Pons (tissue), 1 donor: ENCODE measurements at places on chromosomes 2 and 18.

DNA sequence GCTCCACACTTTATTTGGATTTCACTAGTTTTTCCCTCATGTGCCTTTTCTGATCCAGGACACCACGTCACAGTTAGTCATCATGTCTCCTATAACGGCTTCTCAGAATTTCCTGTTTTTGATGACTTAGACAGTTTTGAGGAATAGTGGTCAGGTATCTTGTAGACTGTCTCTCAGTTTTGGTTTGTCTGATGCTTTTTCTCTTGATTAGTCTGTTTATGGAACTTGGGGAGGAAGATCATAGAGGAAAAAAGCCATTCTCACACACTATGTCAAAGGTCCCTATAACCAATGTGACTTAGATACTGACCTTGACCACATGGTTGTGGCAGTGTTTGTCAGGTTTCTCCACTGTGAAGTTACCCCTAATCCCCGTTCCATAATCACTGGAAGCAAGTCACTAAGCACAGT, 89.0 kb downstream of the RAPH1 start:
- DNase-seq = no peak

GRCh38 chr2:9675415-9676351, 44.9 kb upstream of the YWHAQ start:
- peak; percentile 59 for DNase-seq

DNA sequence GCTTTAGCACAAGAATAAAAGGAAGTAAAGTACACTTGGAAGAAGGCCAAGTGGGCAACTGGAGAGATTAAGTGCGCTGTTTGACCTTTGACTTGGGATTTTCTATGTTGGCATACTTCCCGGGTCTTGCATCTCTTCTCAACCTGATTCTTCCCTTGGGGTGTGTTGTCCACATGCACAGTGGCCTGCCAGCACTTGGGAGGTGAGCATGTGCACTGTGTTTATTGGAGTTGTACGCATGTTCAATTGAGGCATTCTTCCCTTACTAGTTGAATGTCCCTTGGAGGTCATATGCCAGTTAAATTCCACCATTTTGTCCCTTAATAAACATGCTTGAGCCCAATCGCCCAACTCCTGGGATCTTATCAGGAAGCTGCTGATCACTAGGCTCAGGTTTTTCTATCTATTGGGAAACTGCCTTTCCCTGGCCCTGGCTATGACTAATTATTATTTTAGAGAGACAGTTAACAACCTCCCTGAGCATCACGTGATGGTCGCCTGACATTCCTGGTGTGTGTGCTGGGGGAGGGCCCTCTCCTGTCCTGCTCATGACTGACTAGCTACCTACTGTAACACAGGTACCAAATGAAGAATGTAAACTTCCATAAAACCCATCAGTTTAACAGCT, 62.5 kb upstream of the RAPGEF4 start:
- no peak for DNase-seq

DNA sequence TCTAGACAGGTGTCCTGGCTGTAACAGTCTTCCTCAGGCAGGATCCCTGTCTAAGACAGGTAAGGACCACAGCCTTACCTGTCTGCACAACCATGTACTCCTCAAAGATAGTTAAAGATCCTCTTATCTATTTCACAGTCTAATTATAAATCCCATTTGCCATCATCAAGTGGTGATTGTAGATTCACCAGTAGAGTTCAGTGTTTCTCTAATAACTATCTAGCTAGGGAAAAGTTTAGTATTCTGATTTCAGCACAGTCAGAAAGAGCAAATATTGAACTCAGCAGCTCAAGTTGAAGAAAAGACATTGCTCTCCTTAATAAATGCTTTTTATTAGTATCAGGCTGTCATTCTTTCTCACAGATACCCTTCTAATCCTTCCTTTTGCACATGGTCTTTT, 1305.5 kb upstream of the NXPH2 start:
- peak; percentile 21 for DNase-seq

DNA sequence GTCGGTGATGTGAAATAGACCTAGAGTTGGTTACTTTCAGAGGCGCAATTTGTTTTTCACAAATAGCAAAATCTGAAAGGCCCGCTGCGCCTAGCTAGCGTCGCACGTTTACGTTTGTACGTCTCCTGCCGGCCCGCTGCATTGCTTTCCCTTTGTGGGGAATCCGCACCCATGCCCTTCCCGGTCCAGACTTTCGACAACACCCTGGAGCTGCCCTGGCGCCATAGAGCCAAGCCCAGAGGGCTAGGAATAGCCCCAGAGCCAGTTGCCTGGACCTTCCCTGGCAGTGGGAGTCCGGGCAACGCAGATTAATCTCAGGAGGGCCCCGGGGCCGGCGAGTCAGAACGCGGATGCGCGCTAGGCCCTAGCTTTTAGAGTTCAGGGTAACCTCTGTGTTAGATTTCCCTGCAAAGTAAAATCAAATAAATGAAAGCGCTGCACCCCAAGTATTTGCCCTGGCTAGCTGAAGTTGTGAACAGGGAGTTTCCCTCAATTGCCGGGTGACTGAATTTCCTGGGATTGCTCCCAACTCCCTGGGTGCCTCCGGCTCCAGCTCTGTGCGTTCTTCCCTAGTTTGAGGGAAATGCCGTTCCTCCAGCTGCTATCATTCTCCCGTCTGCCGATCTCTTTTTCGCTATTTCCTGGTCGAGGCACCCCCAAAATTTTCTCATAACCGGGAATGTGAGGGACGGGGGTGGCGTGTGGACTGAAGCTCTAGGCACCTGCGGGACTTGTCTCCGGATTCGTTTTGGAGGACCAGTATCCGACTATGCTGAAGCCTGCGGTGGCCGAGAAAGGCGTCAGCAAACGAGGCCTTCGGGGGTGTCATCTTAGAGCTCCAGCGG, 1.2 kb upstream of the EN1 start:
- no peak for DNase-seq

GRCh38 chr2:88199912-88200682, 30.0 kb downstream of the THNSL2 start:
- peak; percentile 9 for DNase-seq

DNA sequence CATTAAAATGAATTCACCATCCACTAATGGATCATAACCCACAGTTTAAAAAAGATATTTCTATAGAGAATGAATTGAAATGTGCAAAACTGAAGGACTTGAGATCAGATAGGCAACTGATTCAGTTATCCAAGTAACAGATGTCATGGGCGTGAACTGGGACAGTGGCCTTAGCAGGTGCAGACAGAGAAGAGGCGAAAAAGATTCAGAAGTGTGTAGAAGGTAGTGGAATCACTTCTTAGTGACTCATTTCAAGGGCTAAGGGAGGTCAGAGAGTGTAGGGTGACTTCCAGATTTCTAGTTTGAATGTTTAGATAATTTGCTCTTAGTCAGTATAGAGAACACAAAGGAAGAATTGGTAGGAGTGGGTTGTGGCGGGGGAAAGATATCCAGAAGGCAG, 79.7 kb downstream of the EHBP1 start:
- DNase-seq = no peak

DNA sequence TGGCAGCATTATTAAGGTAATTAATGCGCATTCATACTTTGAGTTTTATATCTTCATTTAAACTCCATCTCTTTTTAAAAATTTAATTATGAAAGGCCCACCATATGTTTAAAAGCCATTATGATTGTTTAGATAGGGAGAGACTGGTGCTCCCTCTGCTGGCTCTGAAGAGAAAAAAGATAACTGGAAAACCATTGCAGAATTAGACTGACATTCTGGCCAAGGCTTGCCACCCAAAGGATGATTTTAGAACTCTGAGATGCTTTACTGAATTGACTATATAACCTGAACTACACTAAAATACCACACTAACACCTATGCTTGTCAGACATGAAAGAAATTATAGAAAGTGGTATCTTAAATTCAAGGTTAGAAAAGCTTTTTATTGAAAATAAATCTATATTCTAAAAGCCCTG, 127.6 kb upstream of the SPOPL start:
- peak; percentile 45 for DNase-seq

DNA sequence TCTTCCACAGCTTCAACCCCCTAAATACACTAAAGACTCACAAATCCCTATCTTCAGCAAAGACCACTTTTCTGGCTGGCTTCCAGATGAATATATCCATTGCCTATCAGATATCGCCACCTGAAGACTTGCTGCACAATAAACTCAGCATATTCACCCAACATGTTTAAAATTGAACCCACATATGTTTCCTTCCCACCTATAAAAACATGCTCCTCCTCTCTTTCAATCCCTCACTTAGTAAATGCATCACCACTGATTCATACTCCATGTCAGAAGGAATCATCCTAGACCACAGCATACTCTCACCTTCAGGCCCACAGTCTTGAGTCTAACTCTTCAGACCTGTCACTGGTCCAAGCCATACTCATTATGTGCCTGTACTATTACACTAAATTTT, 5.3 kb downstream of the SPC25 start:
- no peak for DNase-seq

GRCh38 chr2:71680925-71681324, 227.6 kb downstream of the DYSF start:
- DNase-seq = no peak

DNA sequence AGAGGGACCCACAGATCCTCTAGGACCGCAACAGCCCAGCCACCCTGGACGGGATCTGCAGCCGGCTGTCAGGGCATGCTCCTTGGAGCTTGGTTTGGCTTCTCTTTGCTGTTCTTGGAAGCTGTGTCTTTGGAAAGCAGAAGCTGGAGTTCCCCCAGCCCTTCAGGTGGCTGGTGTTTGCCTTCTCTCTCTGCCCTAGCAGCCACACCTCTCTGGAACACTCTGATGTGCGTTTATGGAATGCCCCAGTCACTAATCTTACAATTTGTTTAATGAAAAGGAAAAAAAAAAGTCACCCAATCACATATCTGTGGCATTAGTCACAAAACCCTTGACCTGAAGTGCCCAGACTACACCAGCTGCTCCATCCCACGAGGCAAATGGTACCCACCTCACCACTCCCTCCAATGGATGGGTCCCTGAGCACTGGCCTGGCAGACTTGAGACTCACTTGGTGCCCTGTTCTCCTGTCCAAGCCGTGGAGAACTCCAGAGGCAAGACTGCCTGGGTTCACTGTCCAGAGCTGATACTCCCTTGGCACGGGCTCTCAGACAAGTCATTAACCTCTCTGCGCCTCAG, 70.2 kb upstream of the DAPL1 start:
- no peak for DNase-seq

- no peak for DNase-seq
Measured at GRCh38 chr2:110834134-110834827, 101.9 kb downstream of the ACOXL start.

DNA sequence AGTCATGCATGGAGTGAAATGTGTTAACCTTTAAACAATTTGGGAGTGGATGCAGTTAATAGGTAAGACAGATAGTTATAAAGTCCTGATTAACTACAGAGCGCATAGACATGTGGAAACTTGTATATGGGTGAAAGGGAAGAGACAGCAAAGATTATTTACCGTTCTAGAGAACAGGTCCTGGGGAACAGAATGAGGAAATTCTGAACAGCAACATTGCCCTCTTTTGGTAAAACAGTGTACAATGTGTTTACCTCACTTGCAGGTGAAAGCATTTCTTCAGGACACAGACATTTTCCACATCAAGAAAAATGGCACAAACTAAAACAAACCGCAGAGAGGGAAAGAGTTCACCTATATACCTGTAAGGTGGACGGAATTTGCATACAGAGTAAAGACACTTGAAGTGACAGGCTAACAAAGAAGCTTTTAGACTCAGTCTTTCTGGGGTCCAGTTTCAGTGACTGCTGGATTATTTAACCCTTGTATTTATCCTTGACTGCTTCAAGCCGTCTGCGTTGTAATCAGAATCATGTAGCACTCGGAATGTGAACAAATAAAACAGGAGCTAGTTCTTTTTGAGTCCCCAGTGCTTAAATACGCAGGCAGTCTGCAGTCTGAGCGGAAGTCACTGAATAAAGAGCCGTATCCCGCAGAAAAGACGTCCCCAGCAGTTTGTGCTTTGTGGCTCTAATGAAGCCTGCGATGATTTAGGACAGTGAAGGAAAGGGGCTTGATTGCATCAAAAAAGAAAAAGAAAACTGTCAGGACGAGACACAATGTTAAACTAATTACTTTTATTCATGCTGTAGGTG, 364.8 kb upstream of the GALNT5 start:
- peak; percentile 60 for DNase-seq

DNA sequence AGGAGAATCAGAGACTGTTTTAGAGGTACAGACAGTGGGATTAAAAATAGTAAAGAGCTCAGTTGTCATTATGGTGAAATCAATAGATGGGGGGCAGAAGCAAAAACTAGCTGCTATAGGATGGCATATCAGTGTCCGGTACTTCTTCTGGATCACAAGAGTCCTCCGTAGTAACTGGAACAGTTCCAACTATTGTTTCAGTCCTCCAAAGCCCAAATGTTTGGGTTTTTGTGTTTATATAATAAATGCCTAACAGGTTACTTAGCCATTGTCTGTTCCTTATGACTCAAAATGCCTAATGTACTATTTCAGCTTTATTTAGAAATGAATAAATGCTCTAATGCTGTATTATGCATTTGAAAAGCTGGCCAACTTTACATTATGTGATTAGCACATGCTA, 401.2 kb downstream of the PTH2R start:
- no peak for DNase-seq

DNA sequence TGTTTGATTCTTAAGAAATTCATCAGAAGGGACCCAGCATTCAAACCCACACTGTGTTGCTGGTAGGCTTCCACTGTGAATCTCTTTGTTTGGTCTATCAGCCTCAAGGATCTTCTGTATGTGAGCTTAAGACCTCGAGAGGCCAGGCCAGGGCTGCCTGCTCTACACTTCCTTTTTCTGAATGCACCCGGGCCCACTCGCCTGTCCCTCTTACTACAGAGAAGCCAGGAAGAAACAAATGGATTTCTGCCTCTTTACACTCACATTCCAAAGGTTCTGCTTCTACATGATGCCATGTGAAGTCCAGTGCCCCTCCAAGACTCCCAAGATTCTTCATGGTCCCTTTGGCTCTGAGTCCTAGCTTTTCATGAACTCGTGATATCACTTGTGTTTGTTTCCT, 25.4 kb upstream of the MRPL19 start:
- no peak for DNase-seq

DNA sequence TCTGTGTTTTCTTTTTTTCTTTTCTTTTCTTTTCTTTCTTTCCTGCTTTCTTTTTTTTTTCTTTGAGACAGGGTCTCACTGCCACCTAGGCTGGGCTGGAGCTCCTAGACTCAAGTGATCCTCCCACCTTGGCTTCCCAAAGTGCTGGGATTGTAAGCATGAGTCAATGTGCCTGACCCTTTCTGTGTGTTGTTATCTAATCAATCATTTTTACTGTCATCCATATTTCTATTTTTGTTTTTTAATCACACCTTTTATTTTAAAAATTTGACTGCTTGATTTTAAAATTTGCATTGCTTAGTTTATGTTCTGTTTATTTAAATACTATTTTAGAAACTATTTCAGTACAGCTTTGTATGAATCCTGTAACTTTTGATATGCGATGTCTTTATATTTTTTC, 19.2 kb downstream of the LCLAT1 start:
- DNase-seq = no peak

GRCh38 chr2:624096-624495, 53.1 kb downstream of the TMEM18 start:
- DNase-seq = no peak

- DNase-seq = no peak
Measured at GRCh38 chr2:241924069-241924908, 54.8 kb downstream of the RTP5 start.

DNA sequence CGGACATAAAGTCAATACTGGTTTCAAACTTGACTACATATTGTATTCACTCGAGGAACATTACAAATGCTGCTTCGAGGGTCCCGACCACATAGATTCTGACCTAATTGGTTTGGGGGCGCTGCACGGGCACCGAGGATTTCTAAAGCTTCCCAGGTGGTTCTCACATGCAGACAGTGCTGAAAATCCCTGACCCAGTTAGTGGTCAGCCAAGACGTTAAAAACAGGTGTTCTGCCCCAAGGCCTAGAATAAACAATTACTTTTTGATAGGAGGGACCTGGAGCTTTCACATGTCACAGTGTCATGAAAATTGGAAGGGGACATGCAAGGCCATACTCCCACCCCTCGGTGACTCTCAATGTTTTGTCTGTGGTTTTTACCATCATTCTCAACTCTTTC, 368.9 kb downstream of the RNF144A start:
- no peak for DNase-seq
